ENCODE measurements at places on chromosomes 6 and 20.

DNA sequence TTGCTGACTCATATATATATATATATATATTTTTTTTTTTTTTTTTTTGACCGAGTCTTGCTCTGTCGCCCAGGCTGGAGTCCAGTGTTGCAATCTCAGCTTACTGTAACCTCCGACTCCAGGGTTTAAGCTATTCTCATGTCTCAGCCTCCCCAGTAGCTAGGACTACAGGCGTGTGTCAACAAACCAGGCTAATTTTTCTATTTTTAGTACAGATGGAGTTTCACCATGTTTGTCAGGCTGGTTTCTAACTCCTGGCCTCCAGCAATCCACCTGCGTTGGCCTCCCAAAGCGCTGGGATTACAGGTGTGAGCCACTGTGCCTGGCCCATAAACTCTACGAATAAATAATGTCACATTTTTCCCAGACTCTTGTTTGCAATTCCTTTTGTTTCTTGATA, 4.8 kb downstream of the LRP11 start:
- no peak for DNase-seq

GRCh38 chr20:5657876-5658200, 92.4 kb upstream of the SHLD1 start:
- no peak for DNase-seq

GRCh38 chr20:57475388-57476083, 49.4 kb downstream of the CTCFL start:
- no peak for DNase-seq

GRCh38 chr6:149334201-149334600, 16.7 kb downstream of the TAB2 start:
- no peak for DNase-seq

- DNase-seq: no peak
Measured at GRCh38 chr6:3960754-3961361, 111.7 kb downstream of the FAM50B start.

- no peak for DNase-seq
Measured at GRCh38 chr6:135637701-135638100, 140.2 kb upstream of the AHI1 start.

DNA sequence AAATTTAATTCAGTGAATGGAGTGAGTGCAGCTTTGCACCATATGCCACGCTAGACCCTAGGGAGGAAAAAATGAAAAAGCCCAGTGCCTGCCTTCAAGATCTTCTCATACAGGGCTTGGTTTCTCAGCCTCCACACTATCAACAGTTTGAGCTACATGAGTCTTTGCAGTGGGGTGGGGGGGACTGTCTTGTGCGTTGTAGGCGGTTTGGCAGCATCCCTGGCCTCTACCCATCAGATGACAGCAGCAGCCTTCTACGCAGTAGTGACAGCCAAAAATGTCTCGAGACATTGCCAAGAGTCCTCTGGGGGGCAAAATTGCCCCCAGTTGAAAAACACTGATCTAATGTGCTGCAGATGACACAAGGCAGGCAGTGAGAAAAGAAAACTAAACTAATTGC, 6.2 kb downstream of the CDH22 start:
- no peak for DNase-seq

DNA sequence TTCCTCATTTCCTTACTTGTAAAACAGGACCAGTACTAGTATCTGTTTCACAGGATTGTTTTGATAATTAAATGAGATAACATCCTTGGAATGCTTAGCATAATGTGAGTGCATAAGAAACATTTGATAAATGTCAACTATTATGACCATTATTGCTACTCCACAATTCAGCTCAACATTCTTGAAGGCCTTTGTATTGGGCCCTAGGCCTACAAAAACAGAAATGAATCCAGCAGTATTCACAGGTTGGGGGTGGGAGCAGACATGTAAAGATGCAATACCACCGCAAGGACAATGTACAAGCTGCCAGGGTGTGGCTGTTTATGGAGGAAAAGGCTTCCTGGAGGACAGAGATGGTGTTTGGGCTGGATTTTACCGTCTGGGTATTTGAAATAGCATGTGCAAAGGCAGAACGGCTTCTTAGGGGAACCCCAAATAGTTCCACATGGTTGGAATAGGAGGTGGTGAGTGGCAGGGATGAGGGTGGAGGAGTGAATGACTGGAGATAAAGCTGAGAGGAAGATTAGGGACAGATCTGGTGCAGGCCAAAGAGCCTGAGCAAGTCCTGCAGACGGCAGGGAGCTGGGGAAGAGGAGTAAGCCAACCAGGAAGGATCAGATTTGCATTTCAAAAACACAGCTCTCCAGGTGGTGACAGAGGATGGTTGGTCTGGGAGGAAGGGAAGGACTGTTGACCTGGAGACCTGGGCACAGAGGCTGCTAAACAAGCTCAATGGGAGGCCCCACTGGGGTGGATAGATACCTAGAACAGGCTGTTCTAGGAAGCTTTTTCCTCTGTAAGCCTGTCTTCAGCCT, 57.0 kb upstream of the EPB41L1 start:
- DNase-seq: no peak

GRCh38 chr6:28211840-28212509, 13.1 kb upstream of the ZSCAN9 start:
- DNase-seq: no peak

GRCh38 chr6:34146801-34147592, 1.1 kb upstream of the GRM4 start:
- DNase-seq: no peak

- no peak for DNase-seq
Measured at GRCh38 chr20:49891476-49892110, 23.7 kb downstream of the SPATA2 start.

DNA sequence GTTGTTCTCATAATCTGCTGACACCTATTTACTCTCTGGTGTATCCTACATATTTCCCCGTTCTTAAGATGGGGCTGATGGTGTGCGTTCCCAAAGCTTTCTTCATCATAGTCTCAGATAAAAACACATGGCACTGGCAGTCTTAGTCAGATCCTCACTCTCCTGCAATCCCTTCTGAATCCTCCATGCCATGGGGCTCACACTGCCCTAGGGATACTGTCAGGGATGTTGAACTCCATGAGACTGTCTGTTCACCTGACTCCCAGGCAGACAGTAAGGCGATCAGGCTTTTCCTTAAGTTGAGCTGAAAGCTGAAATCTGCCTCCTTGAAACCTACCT, 76.0 kb downstream of the SLX4IP start:
- DNase-seq: no peak

- no peak for DNase-seq
Measured at GRCh38 chr6:166932116-166932515, 24.2 kb downstream of the RNASET2 start.

DNA sequence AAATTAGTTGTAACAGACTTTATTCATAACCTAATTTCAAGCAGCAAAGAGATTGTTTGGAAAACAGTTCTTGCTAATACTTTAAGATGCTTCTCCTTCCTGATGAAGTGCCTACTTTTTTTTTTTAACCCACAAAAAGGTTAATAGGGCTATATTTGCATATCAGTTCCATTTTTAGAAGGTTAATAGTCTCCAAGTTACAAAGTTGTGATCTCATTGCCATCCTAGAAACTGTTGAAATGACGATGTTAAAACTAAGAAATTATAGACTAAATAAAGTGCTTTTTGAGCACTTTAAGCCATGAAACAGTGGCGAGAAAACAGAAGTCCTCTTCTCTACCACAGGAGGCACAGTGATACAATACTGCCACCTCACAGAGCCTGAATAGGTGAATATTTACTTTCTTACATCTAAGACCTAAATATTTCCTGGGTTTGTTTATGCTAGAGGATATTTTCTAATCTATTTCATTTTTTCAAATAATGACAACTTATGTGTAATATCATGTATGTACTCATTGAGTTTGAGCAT, 5.3 kb downstream of the RNF144B start:
- no peak for DNase-seq

DNA sequence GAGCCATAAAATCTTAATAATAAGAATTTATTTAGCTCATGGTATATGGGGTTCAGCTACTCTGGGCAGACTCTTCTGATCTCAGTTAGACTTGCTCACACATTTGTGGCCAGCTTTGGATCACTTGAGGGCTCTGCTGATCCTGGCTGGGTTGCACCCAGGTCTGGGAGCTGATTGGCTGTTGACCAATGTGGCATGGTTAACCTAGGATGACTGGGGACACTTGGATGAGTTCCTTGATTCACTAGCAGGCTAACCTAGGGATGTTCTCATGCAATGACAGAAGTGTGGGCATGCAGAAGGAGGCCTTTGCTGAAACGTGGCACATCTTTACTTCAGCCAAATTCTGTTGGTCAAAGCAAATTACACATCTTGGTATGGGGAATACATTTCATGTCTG, 569.5 kb downstream of the UTRN start:
- DNase-seq: no peak

DNA sequence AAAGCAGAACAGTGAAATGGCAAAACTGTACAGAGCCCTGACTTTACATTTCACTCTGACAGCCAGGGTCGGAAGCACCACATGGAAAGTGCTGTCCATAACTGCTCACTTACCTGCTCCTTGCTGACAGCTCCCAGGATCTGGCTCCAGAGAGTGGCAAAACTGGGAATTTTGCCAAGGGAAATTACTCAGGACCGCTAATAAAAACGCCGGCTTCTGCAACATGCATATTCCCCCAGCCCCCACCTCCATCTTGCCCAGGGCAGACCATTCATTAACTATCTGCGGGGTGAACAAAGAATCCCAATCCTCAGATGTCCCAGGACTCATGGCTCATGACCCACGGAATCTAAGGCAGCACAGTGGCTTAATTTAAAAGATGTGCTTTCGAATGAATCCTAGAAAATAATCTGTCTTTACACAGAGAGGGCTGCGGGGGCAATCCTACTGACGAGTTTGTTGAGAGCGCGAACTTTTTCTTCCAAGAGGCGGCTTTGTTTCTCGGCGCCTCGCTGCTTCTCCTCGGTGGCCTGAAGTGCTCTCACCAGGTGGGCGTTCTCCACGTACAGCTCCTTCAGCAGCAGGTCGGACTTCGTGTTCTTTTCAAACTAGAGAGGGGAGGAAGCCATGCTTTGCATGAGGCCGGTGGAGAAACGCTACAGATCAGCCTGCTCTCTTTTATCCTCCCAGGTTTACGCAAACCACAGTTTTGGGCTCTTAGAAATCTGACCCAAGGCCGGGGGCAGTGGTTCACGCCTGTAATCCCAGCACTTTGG, 45.8 kb downstream of the GINS1 start:
- DNase-seq: no peak

DNA sequence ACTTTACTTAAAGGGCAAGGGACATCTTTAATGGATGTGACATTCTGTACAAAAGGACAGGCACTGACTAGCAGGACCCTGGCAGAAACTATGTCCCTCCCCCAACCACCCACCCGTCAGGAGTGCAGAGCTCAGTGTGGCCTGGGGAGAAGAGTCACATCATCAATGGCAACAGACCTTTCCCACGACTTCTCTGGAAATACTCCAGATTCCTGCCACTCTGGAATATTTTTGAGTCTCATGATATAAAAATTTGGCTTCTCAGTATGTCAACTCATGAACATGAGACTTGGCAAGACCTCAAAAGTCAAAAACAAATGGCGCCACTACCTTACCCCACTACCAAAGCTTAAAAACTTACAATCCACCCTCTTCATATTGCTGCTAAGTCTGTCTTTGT, 118.3 kb downstream of the SLC23A2 start:
- no peak for DNase-seq

DNA sequence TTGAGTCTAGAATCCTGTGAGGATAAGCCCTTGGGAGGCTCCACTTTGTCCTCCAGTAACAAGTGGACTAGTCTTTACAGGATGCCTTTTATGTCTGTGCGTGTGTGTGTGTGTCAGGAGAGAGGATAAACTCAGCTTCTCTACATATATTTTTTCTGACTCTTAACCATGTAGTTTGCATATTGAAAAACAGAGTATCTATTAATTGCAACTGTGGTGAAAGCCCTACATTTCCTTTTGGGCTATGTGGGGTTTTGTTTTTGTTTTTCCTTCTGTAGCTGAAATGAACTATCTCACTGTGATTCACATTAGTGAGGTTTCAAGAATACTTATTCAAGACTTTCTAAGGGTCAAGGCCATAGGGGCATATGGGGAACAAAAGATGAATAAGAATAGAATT, 17.7 kb downstream of the TPBG start:
- DNase-seq: no peak

- DNase-seq: no peak
Measured at GRCh38 chr6:159978291-159979135, 9.6 kb downstream of the IGF2R start.

DNA sequence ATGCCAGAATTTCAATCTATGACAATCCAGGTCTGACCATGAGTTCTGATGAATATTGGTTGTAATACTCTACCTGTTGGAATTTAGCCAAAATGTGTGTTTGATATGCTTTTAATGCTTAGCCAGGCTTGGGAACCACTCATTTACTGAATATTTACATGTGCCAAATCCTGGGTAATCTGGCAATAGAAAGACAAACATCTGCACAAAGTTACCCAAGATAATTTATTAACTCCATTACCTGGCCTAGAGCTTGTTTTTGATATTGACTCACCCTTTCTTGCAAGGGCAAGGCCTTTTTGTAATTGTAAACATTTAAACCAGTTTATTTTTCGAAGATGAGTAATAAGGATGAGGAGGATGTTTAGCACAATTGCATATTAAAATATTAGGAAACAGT, 13.5 kb upstream of the CD2AP start:
- DNase-seq: no peak

GRCh38 chr6:90483116-90483839, 103.6 kb downstream of the MAP3K7 start:
- DNase-seq: no peak

GRCh38 chr6:92763680-92764079, 655.7 kb downstream of the EPHA7 start:
- DNase-seq: no peak

DNA sequence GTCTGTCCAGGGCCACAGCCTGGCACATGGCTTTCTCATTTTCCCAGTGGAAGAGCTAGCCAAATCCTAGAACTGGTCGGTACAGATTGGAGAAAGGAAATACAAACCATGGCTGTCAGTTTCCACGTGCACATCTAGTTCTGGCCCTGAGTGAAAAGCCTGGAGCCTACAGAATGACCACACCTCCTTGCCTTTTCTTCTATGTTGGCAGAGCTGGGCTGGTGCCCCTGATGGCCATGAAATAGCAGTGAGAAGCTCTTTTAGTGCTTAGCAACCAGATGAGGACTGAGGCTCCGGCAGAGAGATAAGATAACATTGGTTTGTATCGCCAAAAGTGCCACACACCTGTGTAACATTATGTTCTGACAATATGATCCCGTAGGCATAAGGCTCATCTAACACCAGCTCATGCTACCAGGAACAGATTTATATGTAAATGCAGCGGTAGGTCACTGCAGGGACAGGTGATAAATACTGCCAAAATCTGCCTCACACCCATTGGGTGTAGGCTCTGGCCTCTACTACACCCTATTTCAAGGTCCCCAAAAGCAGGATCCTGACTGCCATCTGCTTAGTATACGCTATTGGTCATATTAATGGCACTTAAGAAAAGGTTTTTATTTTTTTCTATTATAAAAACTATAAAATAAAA, 39.9 kb upstream of the TBC1D7 start:
- no peak for DNase-seq

Data from cortex of kidney (tissue), 1 donor.